ENCODE measurements at places on chromosomes 12 and 14.

DNA sequence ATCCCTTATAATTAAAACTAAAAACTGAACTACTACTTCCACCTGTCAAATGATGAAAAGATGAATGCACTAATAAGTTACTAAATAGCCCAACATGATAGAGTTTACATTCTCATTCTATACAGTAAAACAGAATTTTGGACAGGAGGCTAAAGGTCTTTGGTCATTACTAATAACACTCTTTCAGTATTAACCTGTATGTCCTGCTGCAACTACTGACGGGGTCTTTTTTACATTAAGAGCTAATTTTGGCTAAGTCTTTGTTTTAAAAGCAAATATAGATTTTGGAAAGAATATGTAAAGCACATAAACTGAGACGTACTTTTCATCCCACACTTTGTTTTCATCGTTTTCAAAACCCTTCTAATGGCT is 175.4 kb upstream of the CDKN3 start:
- no peak for DNase-seq

GRCh38 chr12:46669720-46670119 is 156.1 kb downstream of the SLC38A4 start:
- DNase-seq, result no peak

- no peak for DNase-seq
Measured at GRCh38 chr14:91349481-91350074, 68.0 kb downstream of the CCDC88C start.

DNA sequence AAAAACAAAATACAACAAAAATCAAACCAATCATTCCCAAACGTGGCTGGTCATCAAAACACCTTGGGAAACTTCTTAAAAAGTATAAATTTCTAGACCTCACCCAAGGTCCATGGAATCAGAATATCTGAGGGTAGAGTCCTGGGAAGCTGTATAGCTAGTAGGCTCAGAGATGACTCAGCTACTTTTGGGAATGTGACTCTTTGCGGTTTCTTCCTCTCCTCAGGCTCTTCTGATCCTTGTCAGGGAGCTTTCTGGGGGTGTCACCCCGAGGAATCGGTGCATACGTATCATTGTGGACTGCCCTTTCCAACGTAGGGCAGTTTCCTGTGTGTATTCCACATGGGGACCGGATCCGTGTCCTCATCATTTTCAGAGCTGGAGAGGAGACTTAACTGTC is 14.8 kb downstream of the JDP2 start:
- DNase-seq, result no peak

- DNase-seq, result peak; percentile 28
Measured at GRCh38 chr14:80587096-80587724, 354.3 kb downstream of the CEP128 start.

- no peak for DNase-seq
Measured at GRCh38 chr12:61044766-61045165, 1215.4 kb upstream of the USP15 start.

GRCh38 chr12:49369411-49370145 is 2.3 kb downstream of the SPATS2 start:
- peak; percentile 56 for DNase-seq

DNA sequence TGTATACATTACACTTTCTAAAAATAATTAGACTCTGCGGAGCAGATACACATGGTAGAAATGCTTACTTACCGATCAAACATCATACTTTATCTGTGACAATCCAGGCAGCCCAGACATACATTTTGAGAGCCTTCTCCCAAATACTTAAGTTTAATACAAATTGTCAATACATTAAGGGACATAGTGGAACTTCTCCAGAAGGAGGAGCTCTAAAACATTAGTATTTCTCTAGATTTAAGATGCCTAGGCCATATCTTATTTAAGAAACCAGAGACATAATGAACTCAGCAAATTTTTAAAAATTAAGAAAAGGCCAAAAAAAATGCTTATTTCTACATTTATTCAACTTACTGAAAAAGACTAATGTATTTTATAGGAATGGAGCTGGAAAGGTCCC is 16.1 kb downstream of the ACSM4 start:
- DNase-seq, result no peak

DNA sequence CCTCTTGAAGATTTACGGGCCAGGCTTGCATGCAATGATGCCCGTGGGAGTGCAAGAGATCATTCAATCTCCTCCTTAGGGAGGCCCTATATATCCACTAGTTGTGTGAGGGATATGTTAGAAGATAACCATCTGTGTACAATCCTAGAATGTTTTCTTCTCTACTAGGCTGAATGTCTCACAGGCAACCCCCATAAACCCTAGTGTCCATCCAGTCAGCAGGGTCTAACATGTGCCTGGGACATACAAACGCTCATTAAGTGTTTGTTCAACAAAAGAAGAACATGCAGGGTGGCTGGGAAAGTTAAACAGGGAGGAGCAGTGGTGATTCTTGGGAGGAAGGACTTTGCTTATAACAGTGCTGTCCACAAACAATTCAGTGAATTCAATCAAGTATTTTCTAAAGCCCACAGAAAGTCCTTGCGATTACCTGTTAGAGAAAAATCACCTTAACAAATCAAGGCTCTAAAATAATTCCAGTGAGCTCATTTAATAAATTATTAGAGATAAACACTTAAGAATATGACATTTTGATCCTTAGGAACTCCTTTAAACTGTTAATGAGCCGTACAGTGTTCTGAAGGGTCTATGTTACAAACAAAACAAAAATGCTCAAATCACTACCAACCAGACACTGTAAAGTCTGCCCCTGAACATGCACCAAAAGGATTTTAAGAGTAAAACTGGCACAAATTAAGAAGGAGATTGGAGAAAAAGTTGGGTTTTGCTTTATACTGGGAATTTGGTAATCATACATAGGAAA is 96.6 kb upstream of the FERMT2 start:
- DNase-seq, result no peak

GRCh38 chr12:76876696-76877229 is 2.1 kb downstream of the CSRP2 start:
- no peak for DNase-seq

Measured in tongue (tissue), 3 donors.